ENCODE measurements at places on chromosomes 5 and 9. TPM values are rescaled to one million over a fixed set of nuclear protein-coding genes. Genes with fewer than 3 reads are reported as not detected.

DNA sequence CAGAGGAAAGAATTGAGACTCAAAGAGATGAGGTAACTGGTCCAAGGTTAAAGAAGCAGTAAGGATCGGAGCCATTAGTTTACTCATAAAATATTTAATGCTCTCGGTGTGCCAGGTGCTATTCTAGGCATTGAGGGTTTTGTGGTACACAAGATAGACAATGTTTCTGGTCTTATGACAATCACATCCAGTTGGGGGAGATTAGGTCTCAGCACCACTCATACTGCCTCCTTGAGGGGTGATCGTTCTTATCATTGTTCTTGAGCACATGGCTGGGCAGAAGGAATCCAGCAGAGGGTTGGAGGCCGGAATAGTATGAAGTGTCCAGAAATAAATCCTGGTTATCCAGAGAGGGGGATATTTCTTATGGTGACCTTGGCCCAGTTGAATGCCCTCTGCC is 40.7 kb upstream of the LCP2 start:
- no peak for DNase-seq

GRCh38 chr5:122154491-122154890 is 25.1 kb downstream of the ZNF474 start:
- DNase-seq: no peak

GRCh38 chr5:127010362-127010761 is 20.0 kb downstream of the MARCHF3 start:
- DNase-seq: no peak

GRCh38 chr5:71732011-71732410 is 12.9 kb downstream of the CARTPT start:
- DNase-seq: no peak

- DNase-seq: no peak
Measured at GRCh38 chr5:173911623-173912022, 23.5 kb downstream of the CPEB4 start.

DNA sequence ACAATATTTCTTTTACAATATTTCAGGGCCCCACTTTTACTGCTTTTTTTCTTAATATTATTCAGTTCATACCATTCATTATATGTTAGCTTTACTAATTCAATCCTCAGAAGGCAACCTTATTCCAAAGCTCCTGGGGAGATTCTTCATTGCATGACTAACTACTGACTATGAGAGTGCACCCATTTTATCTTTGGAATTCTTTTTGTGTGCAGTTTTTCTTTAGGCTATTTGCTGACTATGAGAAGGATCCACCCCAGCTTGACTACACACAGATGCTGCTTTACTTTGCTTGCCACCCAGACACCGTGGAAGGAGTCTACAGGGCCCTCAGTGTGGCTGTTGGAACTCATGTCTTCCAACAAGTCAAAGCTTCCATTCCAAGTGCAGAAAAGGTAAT is 56.9 kb upstream of the IL7R start:
- no peak for DNase-seq

DNA sequence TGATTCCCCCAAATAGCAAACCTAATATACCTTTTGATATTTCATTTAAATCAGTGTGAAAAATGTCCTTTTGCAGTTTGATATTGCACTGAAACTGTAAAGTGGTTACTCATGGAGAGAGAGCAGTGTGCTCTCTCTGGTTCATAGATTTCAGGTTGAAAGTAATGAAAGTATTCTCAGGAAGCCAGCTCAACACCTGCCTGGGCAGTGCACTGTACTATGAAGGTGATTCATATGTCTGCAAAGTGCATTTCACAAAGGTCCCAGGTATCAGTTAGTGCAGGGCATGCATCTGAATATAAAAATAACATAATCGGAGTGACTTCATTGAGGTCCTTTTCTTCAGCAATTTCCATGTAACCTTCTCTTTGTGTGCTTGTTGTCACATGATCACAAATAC is 274.3 kb downstream of the CDH18 start:
- no peak for DNase-seq

- no peak for DNase-seq
Measured at GRCh38 chr5:88673253-88674105, 209.5 kb downstream of the MEF2C start.

DNA sequence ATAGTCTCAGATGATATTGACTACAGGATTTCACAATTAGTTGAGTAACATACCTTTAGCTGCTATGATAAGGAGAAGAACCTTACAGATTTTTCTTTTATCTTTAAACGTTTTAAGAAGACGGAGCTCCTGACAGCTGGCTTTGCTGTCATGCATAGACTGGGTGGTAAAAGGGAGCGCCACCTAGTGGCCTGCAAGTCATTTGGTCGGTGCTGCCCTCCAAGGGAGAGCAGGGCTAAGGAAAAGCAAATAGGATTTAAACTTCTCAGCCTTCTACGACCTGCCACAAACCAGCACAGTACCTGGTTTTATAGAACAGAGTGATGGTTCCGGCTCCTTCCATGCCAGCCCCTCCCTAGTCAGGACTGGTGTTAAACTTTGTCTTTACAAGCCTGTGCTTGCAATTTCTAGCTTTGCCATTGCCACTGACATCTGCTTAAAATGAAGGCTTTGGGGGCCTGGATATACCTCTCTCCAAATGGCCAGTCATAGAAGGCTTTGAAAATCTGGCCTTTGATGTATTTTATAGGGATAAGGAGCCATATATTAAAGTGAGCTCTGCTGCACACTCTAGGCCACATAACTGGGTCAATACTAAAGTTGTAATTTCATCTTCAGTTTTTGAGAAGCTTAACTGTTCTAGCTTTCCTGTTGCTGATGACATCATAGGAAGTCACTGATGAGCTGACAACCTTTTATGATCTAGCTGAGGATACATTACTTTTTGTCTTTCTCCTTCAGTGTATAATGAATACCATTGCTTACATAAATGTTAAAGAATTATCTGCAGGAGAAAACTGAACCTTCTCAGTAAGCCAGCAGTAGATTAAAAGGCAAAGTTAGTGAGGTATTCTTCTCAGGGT is 31.1 kb upstream of the ADAMTSL1 start:
- peak; percentile 43 for DNase-seq

- DNase-seq: no peak
Measured at GRCh38 chr5:143314659-143315058, 88.8 kb downstream of the NR3C1 start.

DNA sequence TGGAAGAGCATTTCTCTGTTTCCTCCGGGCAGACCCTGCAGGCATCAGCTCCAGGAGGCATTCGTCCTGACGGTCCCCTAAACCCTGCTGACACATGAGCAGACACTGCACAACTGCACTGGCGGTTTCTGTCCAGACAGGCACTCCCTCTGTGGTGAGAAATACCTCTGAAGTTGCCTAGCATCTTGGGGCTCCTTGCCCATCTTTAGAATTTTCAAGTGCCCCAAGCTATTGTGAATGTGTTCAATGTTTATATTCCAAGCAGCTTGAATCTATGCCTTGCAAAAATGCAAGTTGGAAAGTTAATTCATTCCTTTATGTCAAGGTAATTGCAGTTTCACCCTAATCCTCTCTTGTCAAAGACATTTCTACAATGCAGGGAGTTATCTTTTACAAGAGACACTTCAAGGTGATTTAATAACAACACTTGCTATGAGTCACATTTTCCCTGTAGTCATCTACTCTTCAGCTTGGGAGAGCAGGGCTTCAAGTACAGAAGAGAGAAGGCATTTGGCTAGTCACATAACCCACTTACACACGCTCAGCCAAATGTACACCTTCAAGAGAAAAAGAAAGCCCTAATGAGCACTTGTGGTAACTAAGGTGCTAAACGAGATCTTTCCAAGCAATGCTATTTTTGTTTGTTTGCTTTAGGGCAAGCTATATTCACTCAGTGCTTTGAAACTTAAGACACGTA is 302.5 kb downstream of the MLLT3 start:
- DNase-seq: peak; percentile 8

- no peak for DNase-seq
Measured at GRCh38 chr5:149140197-149141002, 893 bp upstream of the ABLIM3 start.

DNA sequence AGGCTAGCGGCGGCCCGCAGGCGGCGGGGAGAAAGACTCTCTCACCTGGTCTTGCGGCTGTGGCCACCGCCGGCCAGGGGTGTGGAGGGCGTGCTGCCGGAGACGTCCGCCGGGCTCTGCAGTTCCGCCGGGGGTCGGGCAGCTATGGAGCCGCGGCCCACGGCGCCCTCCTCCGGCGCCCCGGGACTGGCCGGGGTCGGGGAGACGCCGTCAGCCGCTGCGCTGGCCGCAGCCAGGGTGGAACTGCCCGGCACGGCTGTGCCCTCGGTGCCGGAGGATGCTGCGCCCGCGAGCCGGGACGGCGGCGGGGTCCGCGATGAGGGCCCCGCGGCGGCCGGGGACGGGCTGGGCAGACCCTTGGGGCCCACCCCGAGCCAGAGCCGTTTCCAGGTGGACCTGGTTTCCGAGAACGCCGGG is 253 bp downstream of the SLC12A2 start:
- no peak for DNase-seq

GRCh38 chr9:83198371-83198770 is 135.4 kb upstream of the RASEF start:
- no peak for DNase-seq

DNA sequence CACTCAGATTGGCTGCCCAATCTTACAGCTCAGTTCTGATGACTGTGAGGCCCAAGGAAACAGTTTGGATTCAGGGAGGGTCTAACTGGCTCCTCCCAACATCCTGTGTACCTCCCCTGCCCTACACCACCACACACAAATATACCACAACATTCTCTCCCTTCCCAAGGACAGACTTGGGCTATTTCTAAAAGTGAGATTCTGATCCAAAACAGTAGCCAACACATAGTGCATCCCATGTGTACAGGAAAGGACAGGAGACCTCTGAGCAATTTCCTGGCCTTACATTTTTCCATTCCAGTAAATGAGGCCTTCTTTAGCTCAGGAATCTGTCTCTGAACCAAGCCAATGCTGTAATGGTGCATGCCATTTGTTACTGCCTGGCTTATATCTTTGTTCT is 20.8 kb downstream of the ZNF366 start:
- no peak for DNase-seq

- no peak for DNase-seq
Measured at GRCh38 chr5:179420476-179420875, 75.2 kb upstream of the ADAMTS2 start.

DNA sequence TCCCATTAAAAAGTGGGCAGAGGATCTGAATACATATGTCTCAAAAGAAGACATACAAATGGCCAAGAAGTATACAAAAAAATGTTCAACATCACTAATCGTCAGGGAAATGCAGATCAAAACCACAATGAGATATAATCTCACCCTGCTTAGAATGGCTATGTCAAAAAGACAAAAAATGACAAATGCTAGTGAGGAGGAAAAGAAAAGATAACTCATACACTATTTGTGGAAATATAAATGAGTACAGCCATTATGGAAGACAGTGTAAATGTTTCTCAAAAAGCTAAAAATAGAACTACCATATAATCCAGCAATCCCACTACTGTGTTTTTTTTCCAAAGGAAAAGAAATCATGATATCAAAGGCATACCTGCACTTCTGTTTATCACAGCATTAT is 450.7 kb downstream of the EFNA5 start:
- DNase-seq: no peak

GRCh38 chr9:38412751-38413150 is 11.5 kb downstream of the IGFBPL1 start:
- no peak for DNase-seq

GRCh38 chr9:136943291-136944211 is 987 bp downstream of the FBXW5 start:
- no peak for DNase-seq

DNA sequence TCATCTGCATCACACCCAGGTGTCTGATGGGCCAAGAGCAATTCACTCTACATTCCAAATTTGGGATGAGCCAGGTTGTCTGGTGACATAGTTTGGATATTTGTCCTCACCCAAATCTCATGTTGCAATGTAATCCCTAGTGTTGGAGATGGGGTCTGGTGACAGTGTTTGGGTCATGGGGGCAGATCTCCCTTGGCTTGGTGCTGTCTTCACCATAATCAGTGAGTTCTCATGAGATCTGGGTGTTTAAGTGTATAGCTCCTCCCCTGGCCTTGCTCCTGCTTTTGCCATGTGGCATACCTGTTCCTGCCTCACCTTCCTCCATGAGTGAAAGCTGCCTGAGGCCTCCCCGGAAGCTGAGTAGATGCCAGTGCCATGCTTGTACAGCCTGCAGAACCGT is 7.4 kb upstream of the SIL1 start:
- DNase-seq: no peak

- DNase-seq: peak; percentile 63
Measured at GRCh38 chr9:124771867-124772679, 962 bp upstream of the NR6A1 start.

- DNase-seq: no peak
Measured at GRCh38 chr9:117453737-117454136, 38.9 kb upstream of the ASTN2 start.

DNA sequence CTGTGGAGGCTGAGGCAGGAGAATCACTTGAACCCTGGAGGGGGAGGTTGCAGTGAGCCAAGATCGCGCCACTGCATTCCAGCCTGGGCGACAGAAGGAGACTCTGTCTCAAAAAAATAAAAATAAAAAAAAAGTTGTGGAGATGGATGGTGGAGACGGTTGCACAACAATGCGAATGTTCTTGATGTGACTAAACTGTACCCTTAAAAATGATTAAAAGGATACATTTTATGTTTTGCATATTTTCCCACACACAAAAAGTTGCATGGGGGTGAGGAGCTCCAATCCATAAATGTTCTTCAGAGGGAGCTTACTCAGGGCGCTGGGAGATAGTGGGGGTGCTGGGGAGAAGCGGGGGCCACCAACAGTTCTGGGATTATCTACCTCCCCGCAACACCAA is 43.8 kb upstream of the CDKN2AIPNL start:
- no peak for DNase-seq

- no peak for DNase-seq
Measured at GRCh38 chr9:126773004-126773607, 31.7 kb upstream of the ZBTB43 start.

- DNase-seq: peak; percentile 56
Measured at GRCh38 chr9:136882109-136882946, 4.0 kb upstream of the TRAF2 start.

- DNase-seq: no peak
Measured at GRCh38 chr9:642014-642413, 199.5 kb upstream of the DMRT1 start.

GRCh38 chr5:126808521-126808988 is 31.6 kb downstream of the LMNB1 start:
- DNase-seq: no peak

SPATA31C1 gene
- total RNA-seq: not detected

TMOD1 gene
- 4.4 TPM for total RNA-seq

DHFR gene
- 58.7 TPM for total RNA-seq

EGFLAM gene
- total RNA-seq: not detected

CCL27 gene
- total RNA-seq: 1.0 TPM

FGF1 gene
- not detected for total RNA-seq

PCDHGB2 gene
- total RNA-seq: 0.34 TPM

NTNG2 gene
- total RNA-seq: 2.5 TPM

PARP8 gene
- total RNA-seq: 19.0 TPM

CD180 gene
- total RNA-seq: not detected

IFNE gene
- 0.96 TPM for total RNA-seq
